ENCODE measurements at places on chromosomes 13 and 19. TPM values are rescaled to one million over a fixed set of nuclear protein-coding genes. Genes with fewer than 3 reads are reported as not detected.

GRCh38 chr13:98144027-98144741, 1.3 kb downstream of the FARP1 start:
- H3K27me3 ChIP-seq = peaks cover 55% of the 10 kb centered on the region
- no peaks in the 10 kb centered on the region for H3K36me3 ChIP-seq
- DNase-seq = no peak
- H3K4me1 ChIP-seq = peaks cover 12% of the 10 kb centered on the region
- peak overlapping the region; percentile 55 for H3K27ac ChIP-seq

DNA sequence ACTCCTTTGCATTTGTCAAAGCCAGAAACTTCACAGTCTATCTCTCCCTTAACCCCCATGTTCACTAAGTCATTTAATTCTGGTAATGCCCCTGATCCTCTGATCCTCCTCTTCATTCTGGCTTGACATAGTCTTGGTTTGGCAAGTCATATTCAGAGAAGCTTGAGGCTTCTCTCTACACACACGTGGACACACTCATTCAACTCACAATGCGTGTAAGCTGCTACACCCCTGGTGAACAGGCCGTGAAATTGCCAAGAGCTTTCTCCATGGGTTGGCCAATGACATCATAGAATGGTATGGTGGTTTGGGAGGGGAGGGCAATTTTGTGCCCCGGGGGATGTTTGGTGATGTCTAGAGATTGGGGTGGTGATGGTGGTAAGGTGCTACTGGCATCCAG, 47.9 kb upstream of the FLT1 start:
- H3K4me1 ChIP-seq = no peaks in the 10 kb centered on the region
- no peaks in the 10 kb centered on the region for H3K36me3 ChIP-seq
- no peak for DNase-seq

DNA sequence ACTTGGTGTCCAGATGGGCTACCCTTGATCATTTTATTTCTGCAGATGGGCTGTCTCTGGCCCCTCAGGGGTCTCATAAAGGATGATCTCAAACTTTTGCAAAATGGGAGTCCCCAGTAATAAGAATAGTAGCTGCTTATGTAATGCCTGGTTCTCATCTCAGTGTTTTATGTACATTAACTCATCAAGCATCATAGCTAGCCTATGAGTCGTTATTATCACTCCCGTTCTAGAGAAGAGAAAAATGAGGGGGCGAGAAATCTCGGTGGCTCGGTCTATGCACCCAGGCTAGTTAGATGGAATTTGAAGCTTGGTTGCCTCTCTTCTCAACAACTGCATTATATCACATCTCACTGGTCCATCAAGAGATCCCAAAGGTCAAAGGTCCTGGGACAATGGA, 3.4 kb downstream of the CACNG6 start:
- H3K4me1 ChIP-seq = no peaks in the 10 kb centered on the region
- H3K36me3 ChIP-seq = no peaks in the 10 kb centered on the region

Gene EXOSC5
- total RNA-seq = 25.3 TPM

Gene TPTE2
- not detected for total RNA-seq
